Osteoblast (primary cell): ENCODE measurements at places on chromosomes 4 and X. TPM values are rescaled to one million over a fixed set of nuclear protein-coding genes. Genes with fewer than 3 reads are reported as not detected.

GRCh38 chrX:26778320-26778888 lies 562.4 kb downstream of the MAGEB5 start:
- DNase-seq, result no peak

DNA sequence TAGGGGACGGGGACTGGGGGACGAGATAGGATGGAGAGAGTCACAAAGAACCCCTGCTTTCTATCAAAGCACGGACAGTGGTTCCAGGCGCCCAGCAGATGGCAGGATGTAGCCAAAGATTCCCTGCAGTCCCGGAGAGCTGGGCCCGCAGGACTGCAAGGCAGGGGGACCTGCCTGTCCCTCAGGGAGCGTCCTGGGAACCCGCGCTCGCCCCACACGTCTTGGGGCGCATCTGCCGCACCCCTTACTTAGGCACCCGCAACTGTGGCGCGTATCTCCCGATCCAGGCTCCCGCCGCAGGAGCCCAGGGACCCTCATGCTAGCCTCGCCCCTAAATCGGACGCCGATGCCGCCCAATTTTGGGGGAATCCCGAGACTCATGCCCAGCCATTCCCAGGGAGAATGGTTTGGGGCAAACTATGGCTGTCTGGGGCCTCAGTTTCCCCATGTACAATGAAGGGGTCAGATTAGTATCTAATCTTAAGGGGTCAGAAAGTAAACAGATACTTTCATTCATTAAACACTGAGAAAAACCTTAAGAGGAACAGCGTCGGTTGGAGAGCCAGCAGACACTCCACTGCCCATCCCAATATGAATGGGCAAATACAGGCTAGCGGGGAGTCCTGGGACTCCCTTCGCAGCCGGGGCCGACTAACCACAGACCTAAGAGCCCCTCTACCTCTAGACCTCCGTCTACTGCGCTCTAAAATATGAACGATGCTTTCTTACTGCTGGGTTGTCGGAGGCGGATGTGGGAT lies 581 bp upstream of the STK32B start:
- peak; percentile 98 for DNase-seq

- peak; percentile 11 for DNase-seq
These were observed 186.3 kb upstream of the TENM3 start for GRCh38 chr4:182056866-182057265.

SHROOM2 gene
- 6.2 and 8.0 TPM in 2 replicates for total RNA-seq

GRCh38 chr4:110518889-110519490 lies 43.0 kb downstream of the ENPEP start:
- DNase-seq, result no peak

POU3F4 gene
- total RNA-seq, result not detected in 2 replicates

CFAP99 gene
- total RNA-seq, result under 0.01 TPM in 2 replicates

GRCh38 chr4:101973361-101973760 lies 182.8 kb downstream of the BANK1 start:
- DNase-seq, result no peak

GRCh38 chr4:186008057-186008456 lies 60.9 kb upstream of the TLR3 start:
- no peak for DNase-seq

DNA sequence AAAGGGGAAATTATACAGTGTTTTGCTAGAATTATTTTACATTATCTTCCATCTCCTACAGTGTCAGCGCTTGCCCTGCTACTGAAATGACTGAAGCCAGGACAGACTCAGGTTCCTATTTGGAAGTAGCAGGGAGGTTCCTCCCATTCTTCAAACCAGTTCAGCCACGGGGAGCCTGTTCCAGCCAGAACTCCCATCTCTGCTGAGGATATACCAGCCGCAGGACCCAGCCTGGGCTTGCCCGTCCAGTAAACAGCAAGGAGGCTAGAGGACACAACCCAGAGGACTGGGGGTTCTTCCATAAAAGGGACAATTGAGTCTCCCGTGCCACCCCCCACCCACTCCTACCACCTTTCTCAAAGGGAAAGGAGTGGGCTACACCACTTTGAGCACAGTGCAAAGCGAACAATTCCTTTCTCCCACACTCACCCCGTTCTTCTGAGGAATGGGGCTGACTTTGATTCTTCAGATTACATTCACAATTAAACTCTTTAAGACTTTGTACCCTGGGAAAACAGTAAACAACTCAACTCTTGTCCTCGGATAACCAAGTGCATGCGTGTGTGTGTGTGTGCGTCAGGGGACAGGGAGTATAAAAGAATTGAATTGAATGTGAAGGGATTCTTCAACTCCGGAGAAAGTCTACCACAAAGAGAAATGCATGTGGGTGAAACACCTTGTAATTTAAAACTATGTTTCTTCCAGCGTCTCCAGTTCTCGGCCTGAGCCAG lies 31.0 kb upstream of the PPARGC1A start:
- DNase-seq, result no peak

DNA sequence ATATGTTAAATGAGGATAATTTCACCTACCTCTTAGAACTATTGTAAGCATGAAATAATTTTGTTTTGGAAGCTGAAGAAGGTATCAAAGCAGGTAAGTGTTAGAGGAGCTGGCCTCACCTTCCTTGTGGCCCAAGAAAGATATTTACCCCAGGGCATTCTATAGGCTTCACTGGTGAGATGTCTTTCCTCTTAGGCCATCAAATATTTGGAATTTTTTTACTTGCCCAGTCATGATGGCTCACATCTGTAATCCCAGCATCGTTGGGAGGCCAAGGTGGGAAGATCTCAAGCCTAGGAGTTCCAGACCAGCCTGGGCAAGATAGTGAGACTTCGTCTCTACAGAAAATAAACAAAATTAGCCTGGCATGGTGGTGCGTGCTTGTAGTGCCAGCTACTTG lies 6.1 kb upstream of the SMS start:
- DNase-seq, result no peak

BEX5 gene
- total RNA-seq, result not detected in 2 replicates

GASK1B gene
- 35.4 and 42.0 TPM in 2 replicates for total RNA-seq

DNA sequence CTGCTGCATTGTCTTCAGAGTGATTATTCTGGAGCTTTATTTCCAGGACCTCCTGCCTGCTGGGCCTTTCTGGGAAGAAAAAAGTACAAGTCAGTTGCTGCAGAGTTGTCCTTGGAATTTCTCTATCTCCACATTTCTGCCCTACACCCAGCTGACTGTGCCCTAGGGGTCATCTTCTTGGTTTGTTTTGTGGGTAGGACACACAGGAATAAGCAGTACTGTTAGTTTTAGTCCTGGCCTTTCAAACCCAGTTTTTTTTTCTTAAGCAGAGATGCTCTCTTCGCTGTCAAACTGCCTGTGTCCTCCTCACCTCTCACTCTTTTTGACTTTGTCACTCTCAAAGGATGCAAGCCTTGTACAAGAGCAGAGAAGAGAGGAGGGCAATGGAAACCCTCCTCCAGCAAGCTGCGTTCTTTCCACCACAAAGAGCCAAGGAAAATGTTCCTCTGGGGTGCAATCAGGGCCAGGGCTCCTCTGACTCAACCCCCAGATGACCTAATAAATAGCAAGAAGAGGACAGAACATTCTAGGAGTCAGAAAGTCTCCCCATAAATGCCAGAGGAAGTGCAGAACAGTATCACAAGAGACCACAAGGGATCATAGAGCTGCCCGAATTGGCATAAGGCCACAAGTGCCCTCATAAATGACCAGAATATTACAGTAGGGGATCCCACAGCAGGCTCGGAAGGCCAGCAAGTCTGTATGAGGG lies 186.2 kb downstream of the RCHY1 start:
- peak; percentile 57 for DNase-seq

GRCh38 chr4:36142504-36142903 lies 101.8 kb downstream of the ARAP2 start:
- no peak for DNase-seq

GRCh38 chrX:54494989-54495813 lies 833 bp downstream of the FGD1 start:
- peak; percentile 91 for DNase-seq

GRCh38 chrX:154015581-154016264 lies 4.0 kb downstream of the IRAK1 start:
- peak; percentile 82 for DNase-seq

DNA sequence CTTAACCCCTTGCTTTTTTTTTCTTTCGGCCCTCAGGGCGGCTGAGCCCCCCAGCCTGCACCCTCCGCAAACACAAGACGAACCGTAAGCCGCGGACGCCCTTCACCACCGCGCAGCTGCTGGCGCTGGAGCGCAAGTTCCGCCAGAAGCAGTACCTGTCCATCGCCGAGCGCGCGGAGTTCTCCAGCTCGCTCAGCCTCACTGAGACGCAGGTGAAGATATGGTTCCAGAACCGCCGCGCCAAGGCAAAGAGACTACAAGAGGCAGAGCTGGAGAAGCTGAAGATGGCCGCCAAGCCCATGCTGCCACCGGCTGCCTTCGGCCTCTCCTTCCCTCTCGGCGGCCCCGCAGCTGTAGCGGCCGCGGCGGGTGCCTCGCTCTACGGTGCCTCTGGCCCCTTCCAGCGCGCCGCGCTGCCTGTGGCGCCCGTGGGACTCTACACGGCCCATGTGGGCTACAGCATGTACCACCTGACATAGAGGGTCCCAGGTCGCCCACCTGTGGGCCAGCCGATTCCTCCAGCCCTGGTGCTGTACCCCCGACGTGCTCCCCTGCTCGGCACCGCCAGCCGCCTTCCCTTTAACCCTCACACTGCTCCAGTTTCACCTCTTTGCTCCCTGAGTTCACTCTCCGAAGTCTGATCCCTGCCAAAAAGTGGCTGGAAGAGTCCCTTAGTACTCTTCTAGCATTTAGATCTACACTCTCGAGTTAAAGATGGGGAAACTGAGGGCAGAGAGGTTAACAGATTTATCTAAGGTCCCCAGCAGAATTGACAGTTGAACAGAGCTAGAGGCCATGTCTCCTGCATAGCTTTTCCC lies 3.4 kb downstream of the MSX1 start:
- DNase-seq, result no peak

UCP1 gene
- total RNA-seq, result not detected in 2 replicates

- DNase-seq, result no peak
These were observed 236.6 kb upstream of the PCDH18 start for GRCh38 chr4:137768881-137769280.

SLC7A11 gene
- total RNA-seq, result 46.3 and 55.7 TPM in 2 replicates

DNA sequence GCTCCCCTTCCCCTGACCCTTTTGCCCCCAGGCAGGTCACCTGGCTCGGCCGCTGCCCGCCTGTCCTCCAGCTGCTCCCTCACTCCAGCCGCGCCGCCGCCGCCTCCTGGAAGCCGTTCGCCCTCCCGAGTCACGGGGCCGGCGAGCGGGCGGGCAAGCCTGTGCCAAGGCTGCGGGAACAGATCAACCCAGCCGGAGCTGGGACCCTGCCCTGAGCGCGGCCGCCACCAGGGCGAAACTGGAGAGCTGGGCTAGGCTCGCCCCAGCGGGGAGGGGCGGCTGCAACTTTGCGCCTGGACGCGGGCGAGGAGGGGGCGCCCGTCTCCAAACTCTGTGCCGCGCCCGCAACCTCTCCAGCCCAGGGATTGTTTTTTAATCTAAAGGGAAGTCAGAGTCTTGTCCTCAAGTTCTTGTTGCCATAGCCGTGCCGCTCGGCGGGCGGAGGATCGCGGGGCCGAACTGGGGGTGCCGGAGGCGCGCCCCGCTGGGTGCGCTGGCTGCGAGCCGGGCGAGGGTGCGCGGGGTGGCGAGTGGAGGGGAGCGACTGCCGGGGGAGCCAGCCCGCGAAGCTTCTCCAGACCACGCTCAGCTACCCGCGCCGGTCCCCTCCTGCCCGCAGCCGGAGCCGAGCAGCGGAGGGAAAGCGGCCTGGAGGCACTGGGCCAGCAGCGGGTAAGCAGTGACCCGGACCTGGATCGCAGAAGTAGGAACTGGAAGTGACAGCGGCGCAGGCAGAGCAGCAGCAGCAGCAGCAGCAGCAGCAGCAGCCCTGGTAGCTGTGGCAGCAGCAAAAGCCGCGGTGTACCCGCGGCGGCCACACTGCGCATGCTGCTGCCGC lies 13.4 kb downstream of the ARHGEF6 start:
- peak; percentile 84 for DNase-seq

- no peak for DNase-seq
These were observed 70.8 kb upstream of the PGRMC2 start for GRCh38 chr4:128358231-128358912.

MAOB gene
- total RNA-seq, result 0.29 and 0.72 TPM in 2 replicates

DNA sequence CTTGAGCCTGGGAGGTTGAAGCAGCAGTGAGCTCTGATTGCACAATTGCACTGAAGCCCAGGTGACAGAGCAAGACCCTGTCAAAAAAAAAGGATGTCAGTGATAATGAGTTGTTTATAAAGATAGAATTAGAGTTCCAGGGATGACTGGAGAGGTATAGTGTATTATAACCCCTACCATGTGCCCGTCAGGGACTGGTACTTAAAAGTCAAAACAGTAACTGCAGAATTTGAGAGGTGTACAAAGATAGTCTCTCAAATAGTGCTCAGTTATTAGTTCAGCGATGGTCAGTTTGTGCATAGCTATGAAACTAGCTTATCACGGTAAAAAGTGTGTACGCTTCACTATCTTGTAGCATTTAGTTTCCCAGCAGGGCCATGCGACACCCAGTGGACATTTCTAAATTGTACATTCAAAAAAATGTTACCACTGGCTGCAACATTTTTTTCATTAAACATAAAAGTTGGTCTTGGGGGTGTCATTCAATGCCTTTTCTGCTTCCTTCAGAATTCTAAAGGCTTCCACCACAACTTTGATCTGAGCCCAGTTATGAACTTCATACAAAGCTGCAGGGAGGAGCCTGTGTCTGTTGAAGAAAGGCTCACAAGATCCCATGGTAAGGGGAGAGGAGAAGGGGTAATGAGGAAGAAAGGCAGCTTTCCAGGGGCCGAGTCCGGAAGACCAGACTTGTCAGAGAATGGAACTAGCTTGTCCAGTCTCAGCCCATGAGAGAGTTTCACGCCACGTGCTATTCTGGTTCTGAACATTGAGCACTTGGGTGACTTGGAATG lies 9.2 kb upstream of the GYG2 start:
- DNase-seq, result peak; percentile 84

DNA sequence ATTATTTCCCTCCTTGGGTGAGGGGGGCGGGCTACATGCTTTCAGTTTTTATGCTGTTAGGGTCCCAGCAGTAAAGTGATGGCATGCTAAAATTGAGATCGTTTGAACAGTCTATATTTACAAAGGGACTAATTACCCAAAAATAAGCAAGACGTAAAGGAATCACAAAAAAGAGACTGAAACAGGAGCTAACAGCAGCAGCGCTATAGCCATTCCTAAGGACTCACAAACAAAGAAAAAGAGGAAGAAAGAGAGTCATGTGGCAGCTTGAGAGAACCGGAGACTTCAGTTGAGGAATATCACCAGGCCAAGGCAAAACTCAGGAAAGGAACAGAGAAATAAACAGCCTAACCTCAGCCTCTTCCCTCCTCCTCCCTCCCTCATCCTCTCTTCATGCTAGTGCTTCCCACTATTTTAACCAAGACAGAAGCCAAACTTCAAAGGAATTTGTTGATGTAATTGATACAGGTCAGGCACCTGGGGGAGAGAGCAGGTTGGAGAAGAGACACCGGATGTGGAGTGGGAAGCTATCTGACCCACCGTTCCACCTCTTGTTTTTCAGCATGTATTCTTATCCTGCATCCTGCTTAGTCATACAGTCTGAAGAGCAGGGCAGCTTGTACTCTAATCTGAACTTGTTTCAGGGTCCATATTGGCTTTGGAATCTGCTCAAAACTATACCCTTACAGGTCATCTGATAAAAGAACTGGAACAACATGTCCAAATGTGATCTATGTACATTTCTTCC lies 383.7 kb downstream of the NAF1 start:
- no peak for DNase-seq
